Suppressor macrophage treated with lipopolysaccharide for 1 hour (primary cell): ENCODE measurements at places on chromosomes 2 and 18.
A peak's percentile ranks its signal among the peaks of the same experiment; 100 is the strongest.

DNA sequence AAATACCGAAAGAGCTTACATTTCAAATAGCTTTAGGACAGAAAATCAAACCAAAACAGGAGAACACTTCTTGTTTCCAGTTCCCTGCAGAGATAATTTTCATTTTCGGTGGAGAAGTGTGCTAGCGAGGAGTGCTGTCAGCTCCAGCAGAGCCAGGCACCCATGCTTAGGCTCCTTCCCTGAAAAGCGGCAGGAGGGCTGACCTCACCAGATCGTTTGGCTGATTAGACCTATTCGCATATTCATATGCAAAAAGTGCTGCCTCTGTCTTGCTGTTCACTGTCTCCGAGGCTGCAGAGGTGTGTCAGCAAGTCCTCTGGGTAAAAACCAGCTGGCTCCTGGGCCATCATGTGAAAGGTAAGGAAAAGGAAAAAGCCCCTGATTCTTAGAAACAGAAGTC, 225.8 kb upstream of the COPS8 start:
- DNase-seq = no peak

DNA sequence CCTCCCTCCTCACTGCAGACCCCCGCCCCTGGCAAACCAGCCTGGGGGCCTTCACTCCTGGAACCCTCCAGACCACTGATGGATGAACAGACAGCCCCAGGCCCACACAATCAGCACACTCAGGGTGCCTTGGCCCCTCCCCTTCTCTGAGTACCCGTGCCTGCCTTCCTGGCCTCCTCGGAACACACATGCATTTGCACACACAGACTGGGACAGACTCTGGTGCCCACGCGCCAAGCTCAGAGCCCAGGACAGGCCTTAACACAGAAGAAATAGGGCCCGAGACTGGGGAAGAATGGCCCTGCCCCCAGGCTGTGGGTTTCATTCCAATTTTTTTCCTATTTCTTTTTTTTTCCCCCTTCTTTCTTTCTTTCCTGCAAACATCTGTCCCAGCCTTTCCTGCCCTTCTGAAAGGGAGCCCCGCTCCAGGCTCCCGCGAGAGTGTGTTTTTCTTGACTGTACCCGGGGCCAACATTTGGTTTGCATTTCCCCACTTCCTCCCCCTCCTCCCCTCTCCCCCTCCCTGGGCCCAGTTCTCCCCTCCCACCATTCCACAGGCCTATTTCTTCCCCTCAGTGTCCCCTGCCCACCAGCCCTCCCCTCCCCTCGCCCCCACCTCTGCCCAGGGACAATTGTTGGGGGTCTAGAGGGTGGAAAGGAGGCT, 618 bp upstream of the TNS1 start:
- DNase-seq = no peak

GRCh38 chr18:14943486-14943885, 195.5 kb downstream of the ANKRD30B start:
- DNase-seq = no peak

GRCh38 chr2:188835821-188836220, 138.4 kb upstream of the COL3A1 start:
- DNase-seq = no peak

DNA sequence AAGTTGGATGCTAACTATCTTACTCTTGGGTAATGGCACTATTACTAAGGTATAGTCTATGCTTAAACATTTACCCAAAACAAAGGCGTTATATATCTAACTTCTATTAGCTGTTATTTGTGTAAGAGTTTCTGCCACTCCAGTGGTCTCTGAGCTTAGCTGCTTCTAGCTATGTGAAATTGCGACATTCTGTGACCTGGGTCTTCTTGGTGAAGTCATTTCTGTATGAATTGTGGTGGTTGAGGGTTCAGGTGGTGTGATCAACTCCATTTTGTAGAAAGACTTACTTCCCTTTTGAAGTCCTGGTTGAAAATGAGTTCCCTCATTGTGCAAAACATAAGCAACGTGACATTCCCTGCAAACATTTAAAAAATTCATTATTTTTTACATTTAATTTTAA, 221.6 kb downstream of the PIK3C3 start:
- no peak for DNase-seq

DNA sequence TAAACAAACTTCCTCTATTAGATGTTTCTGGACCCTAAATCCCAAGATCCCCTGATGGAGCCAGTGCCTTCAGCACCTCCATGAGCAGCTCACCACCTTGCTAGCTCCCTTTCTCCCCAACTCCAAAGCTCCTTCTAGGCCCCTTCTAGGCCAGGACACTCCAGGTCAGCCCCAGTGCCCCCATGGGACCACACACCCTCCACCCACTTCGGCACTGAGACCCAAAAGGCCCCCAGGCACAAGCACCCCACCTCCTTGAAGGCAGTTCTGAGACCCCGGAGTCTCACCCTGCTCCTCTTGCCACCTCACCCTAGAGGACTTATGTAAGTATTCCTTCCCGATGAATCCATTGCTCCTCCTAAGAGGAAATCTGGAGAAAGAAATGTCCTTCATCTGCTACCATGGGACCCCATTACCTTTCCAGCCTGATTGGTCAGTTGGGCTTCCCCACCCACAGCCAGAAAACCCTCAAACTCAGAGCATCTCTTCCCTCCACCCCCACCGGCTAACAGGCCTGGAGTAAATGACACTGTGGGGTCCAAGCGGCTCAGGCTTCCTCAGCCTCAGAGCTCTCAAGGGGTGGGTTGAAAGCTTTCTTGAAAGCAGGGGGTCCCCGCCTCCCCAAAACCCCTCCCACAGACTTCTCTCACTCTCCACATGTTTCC, 9.8 kb upstream of the ARMC9 start:
- DNase-seq = no peak

DNA sequence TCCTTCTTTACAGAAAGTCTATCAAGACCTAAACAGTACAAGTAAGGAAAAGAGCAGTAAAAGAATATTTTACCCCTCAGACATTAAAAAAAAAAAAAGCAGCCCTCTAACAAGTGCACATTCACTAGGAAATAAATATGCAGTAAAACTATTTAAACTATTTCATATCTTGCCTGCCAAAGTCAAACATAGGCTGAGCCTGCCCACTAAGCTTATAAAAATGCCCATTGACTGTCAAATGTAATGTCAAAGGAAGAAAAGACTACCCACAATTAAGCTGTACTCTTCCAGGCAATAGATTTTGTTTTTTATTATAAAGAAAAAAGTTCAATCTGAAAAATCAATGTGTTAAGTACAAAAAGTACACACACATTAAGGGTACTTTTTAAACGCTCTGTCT, 11.8 kb downstream of the ALS2 start:
- no peak for DNase-seq

- no peak for DNase-seq
Measured at GRCh38 chr2:121345887-121346286, 60.9 kb upstream of the TFCP2L1 start.

DNA sequence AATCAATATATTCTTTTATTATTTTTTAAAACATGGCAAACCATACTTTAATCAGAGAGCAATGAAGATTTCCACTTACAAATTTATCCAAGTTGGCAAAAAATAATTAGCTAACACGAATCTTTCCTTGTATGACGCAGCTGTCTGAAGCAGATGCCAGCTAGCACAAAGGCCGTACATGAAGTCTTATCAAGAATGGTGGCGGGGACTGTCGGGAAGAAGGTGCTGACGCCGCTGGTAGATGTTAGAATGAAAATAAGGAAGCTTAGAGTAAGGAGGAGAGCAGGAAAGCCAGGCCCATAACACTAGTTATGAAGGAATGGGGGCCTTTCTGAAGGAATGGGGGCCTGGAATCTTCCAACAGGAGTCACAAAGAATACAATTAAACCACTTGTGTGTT, 96.7 kb downstream of the ZNF516 start:
- no peak for DNase-seq

DNA sequence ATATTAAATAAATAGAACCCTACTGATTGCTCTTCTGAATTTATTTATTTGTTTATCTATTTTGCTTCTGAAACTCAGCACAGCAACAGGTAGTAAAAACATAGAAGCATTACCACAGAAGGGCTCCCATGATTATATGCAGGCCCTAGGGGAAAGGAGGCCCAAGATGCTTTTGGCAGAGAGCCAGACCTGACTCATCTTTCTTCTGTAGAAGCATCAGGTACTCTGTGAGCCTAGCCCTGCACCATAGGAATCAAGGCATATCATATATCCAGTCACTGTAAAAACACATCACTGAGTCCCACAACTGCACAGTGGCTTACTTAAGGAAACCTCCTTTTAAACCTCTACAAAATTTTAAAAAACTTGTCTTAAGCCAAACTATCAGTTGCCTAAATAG, 1.8 kb downstream of the SCN9A start:
- no peak for DNase-seq

DNA sequence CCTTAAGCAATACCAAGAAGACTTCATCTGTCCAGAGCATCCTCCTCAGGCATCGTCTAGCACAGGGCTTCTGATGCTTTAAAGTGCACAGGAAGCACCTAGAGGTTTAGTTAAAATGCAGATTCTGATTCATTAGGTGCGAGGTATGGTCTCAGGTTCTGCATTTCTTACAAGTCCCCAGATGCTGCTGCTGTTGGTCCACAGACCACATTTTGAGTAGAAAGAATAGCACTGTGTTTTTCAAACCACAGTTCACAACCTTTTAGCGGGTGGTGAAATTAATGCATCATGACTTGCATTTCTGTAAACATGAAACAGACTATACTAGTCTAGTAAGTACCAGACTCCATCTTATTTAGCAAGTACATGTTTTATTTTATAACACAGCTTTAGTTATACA, 134.6 kb downstream of the TMEFF2 start:
- DNase-seq = no peak

- DNase-seq = peak; percentile 44
Measured at GRCh38 chr2:98281607-98282006, 64.6 kb upstream of the CNGA3 start.

DNA sequence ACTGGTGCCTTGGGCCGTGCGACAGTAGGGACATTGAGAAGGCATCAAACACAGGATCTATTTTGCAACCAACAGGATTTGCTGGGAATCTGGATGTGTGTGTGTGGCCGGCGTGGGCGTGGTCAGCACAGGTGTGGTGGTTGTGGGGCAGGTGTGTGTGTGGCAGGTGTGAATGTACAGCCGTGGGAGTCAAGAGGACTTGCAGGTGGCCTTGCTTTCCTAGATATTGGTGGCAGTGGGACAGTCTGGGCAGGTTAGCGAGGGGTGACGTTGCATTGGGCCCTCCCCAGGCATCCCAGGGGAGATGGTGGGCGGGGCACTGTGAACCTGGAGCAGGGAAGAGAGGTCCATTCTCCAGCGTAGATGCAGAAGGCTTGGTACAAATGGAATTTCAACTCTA, 3.2 kb upstream of the LIMS2 start:
- no peak for DNase-seq

DNA sequence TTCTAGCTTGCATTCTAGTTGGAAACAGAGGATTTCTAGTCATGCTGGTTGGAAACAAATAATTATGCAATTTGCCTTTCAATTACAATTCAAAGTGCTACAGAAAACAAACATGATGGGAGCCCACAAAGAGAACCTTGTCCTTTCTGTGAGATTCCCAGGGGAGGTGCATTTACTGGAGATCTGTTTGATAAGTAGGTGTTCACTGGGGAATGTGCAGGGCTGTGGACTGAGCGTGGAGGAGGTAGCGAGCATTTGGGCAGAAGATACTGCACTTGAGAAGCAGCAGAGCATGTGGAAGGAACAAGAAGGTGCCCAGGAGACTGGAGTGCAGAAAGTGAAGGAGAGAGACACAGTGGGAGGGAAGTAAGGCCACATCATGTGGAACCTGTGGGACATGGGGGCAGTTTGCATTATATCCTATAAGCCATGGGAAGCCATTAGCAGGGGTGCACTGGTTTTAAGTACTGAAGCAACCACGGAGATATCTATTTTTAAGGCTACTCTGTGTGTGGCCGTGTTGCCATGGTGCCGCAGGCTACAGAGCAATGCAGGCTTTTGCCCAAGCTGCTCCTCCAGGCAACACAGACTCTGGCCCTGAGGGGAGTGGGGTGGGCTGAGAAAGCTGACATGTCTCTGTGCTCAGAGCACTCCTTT, 154.0 kb downstream of the ANTXR1 start:
- no peak for DNase-seq

- DNase-seq = no peak
Measured at GRCh38 chr18:47484068-47484467, 232.6 kb upstream of the SKOR2 start.

DNA sequence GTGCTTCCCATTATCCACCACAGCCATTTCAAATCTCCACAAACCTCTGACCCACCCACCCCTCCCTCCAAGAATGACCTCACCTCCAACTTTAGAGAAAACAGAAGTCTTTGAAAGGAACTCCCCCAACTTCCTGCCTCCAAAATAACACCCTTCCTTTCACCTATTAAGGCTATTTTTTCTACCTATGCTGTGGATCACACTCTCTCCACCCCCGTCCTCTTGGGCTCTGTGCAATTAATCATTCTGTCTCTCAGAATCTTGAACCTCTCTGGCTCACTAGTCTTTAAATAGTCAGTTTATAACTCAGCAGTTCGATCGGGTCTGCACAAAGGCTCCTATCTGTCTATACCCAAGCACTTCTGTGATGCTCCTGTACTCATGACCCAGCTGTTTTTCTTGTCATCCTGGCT, 37.3 kb upstream of the XPO1 start:
- peak; percentile 29 for DNase-seq

GRCh38 chr2:42813763-42814162, 21.4 kb upstream of the HAAO start:
- no peak for DNase-seq

DNA sequence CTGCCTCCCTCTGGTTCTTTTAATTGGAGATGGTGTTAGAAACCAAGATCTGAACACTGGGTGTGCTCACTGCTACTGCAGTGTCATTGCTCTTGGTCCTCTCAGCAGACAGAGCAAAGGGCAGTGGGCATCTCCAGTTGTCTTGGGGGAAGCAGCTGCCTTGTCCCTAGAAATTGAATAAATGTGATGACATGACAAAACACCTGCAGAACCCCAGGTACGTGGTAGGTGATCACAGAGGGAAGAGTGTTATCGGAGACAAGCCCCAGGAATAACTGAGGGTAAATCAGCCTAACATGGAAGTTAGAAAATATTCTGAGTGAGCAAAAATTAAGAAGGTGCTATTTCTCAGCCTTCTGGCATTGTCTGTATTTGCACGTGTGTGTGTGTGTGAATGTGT, 311.9 kb upstream of the HDAC4 start:
- no peak for DNase-seq
